Fibroblast of lung (primary cell): ENCODE measurements at places on chromosomes 13 and 19. TPM values are rescaled to one million over a fixed set of nuclear protein-coding genes. Genes with fewer than 3 reads are reported as not detected.

- no peak overlapping the region for H3K4me3 ChIP-seq
- H3K4me1 ChIP-seq: no peaks in the 10 kb centered on the region
- DNase-seq: no peak
- no peaks in the 10 kb centered on the region for H3K27me3 ChIP-seq
Measured at GRCh38 chr19:50837300-50837699, 3.9 kb upstream of the KLK15 start.

DNA sequence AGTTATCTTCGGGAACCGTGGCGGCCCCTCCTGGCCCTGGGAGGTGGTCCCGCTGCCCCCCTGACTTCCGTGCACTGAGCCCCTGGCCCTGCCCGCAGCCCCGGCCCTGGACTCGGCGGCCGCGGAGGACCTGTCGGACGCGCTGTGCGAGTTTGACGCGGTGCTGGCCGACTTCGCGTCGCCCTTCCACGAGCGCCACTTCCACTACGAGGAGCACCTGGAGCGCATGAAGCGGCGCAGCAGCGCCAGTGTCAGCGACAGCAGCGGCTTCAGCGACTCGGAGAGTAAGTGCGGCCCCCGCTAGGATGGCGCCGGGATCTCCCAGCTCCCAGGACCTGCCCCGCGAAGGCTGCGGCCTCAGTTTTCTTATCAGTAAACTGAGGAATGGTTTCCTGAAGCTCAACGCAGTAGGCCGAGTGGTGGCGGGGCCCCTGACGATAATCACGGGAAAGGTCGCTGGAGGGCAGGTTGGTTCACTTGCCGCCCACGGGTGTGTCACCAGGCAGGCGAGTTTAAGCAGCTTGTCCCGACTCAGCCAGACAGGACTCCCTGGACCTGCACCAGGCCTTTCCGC, 924 bp downstream of the RGCC start:
- no peaks in the 10 kb centered on the region for H3K4me1 ChIP-seq
- H3K36me3 ChIP-seq: peaks cover 5% of the 10 kb centered on the region
- peak; percentile 20 for DNase-seq
- H3K4me3 ChIP-seq: peak overlapping the region; percentile 86
- peaks cover 7% of the 10 kb centered on the region for H3K27me3 ChIP-seq

- H3K27me3 ChIP-seq: no peaks in the 10 kb centered on the region
- no peaks in the 10 kb centered on the region for H3K4me1 ChIP-seq
- DNase-seq: no peak
- H3K4me3 ChIP-seq: no peak overlapping the region
- H3K27ac ChIP-seq: no peak overlapping the region
- H3K36me3 ChIP-seq: no peaks in the 10 kb centered on the region
Measured at GRCh38 chr13:78660495-78660857, 1.5 kb upstream of the OBI1 start.

DNA sequence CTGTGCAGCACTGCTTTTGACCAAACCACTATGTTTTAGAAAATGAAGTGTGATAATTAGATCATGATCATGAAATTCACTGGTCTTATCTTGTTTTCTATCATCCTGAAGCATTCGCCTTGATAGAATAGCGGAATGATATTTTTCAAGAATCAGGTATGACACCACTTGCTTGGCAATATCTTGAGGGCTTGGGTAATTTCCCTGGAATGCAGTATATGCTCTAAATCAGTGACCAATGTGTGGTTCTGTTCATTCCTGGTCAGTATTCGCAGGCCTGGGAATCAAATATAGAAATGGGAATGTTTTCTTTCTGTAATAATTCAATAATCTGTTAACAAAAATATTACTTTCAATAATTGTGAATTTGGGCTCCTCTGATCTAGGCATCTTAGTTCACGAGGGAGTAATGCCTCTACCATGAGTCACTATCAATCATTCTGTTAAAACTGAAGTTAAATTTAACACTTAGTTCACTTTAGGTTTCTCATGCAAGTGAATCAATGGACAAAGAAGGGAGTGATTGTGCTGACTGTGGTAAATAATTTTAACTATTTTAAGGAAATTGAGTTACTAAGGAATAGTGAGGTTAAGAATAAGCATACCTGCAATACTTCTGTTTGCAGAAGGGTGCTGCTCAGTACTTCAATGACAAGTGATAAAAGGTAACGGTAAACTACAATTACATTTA, 137.9 kb downstream of the PCDH20 start:
- H3K27ac ChIP-seq: no peak overlapping the region
- no peaks in the 10 kb centered on the region for H3K4me1 ChIP-seq
- H3K27me3 ChIP-seq: no peaks in the 10 kb centered on the region
- no peak overlapping the region for H3K4me3 ChIP-seq

The CCDC70 gene
- total RNA-seq: not detected in 2 replicates

DNA sequence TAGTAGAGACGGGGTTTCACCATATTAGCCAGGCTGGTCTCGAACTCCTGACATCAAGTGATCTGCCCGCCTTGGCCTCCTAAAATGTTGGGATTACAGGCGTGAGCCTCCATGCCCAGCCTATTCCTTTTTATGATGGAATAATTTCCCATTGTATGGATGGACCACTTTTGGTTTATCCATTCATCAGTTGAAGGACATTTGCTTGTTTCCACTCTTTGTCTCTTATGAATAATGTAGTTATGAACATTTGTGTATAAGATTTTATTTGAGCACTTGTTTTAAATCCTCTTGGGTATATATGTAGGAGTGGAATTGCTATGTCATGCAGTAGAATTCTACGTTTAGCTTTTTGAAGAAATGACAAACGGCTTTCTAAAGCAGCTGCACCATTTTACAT, 23.3 kb downstream of the FBXO27 start:
- H3K36me3 ChIP-seq: no peaks in the 10 kb centered on the region
- no peak overlapping the region for H3K4me3 ChIP-seq
- no peaks in the 10 kb centered on the region for H3K4me1 ChIP-seq
- DNase-seq: no peak

The GDF15 gene
- 140 and 210 TPM in 2 replicates for total RNA-seq

- no peaks in the 10 kb centered on the region for H3K27me3 ChIP-seq
- peaks cover 18% of the 10 kb centered on the region for H3K36me3 ChIP-seq
- H3K27ac ChIP-seq: no peak overlapping the region
- H3K4me3 ChIP-seq: no peak overlapping the region
- peak; percentile 46 for DNase-seq
- peaks cover 8% of the 10 kb centered on the region for H3K4me1 ChIP-seq
Measured at GRCh38 chr19:2084993-2085720, 11.0 kb downstream of the MOB3A start.

The TECR gene
- 20.5 and 34.0 TPM in 2 replicates for total RNA-seq

DNA sequence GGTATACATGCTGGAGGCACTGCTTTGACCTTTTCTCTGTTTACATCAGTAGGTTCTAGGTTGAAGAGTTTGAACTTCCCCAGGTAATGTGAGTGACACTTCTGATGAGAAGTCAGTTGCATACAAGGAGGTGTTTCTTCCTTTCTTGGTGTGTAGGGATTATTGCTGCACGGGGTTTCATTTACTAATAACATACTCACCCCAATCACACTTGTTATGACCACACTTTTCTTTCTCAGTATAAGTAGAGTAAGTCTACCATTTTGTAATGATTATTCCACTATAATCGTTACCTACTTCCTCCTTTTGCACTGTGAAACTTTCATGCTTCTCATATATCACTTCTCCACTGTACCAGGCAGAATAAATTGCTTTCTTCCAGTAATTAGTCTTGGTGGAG, 138.0 kb downstream of the TNFSF13B start:
- H3K4me3 ChIP-seq: no peak overlapping the region
- no peak for DNase-seq
- no peaks in the 10 kb centered on the region for H3K36me3 ChIP-seq
- H3K27ac ChIP-seq: no peak overlapping the region
- no peaks in the 10 kb centered on the region for H3K4me1 ChIP-seq
- no peaks in the 10 kb centered on the region for H3K27me3 ChIP-seq

- H3K36me3 ChIP-seq: no peaks in the 10 kb centered on the region
- peak within 1 kb of the TSS; percentile 22 for H3K4me3 ChIP-seq
- H3K27ac ChIP-seq: no peak within 1 kb of the TSS
Measured at GRCh38 chr19:1401138-1401888, at the start of gene GAMT. TSS of gene GAMT (minus strand) at chr19:1401542. CDS start at chr19:1401476, 66 bp downstream.

DNA sequence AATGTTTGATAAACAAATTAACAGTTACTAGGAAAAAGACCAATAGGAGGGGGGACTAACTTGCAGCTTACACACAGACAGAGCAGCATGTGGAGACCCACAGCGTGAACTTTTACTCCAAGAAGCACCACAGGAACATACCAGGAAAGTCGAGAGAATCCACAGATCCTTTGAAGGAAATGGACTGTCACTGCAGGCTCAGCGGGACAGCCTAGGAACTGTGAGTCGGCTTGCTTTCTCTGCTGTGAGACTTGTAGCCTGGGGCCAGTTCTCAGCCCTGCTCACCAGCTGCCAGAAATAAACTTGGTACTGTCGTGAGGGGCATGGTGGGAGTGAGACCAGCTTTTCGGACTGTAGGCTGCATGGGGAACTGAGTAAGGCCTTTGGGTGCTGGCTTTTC, 1211.5 kb downstream of the PCDH17 start:
- no peaks in the 10 kb centered on the region for H3K27me3 ChIP-seq
- no peak for DNase-seq
- no peak overlapping the region for H3K27ac ChIP-seq

The DCT gene
- total RNA-seq: under 0.01 and 0.17 TPM in 2 replicates

The NANOS2 gene
- total RNA-seq: not detected in 2 replicates

GRCh38 chr13:75587679-75588078, 38.1 kb downstream of the UCHL3 start:
- no peaks in the 10 kb centered on the region for H3K27me3 ChIP-seq
- no peak overlapping the region for H3K27ac ChIP-seq
- no peak overlapping the region for H3K4me3 ChIP-seq
- DNase-seq: no peak

- no peak overlapping the region for H3K4me3 ChIP-seq
- no peak for DNase-seq
- H3K4me1 ChIP-seq: no peaks in the 10 kb centered on the region
- no peaks in the 10 kb centered on the region for H3K27me3 ChIP-seq
- H3K36me3 ChIP-seq: no peaks in the 10 kb centered on the region
Measured at GRCh38 chr13:70027551-70027950, 80.1 kb upstream of the ATXN8OS start.

GRCh38 chr19:4445963-4446703, 11.5 kb downstream of the UBXN6 start:
- H3K27ac ChIP-seq: no peak overlapping the region
- H3K27me3 ChIP-seq: no peaks in the 10 kb centered on the region
- no peak for DNase-seq
- H3K4me1 ChIP-seq: peaks cover 2% of the 10 kb centered on the region

- H3K27me3 ChIP-seq: peaks cover 2% of the 10 kb centered on the region
- H3K4me1 ChIP-seq: no peaks in the 10 kb centered on the region
- H3K4me3 ChIP-seq: no peak overlapping the region
- no peak overlapping the region for H3K27ac ChIP-seq
- DNase-seq: no peak
Measured at GRCh38 chr19:3785451-3785937, 687 bp downstream of the MATK start.

DNA sequence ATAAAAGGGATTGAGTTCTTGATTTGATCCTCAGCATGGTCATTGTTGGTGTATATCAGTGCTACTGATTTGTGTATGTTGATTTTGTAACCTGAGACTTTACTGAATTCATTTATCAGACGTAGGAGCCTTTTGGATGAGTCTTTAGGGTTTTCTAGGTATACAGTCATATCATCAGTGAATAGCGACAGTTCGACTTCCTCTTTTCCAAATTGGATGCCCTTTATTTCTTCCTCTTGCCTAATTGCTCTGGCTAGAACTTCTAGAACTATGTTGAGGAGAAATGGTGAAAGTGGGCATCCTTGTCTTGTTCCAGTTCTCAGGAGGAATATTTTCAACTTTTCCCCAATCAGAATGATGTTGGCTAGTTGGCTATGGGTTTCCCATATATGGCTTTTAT, 27.0 kb downstream of the POMP start:
- H3K4me3 ChIP-seq: no peak overlapping the region
- H3K27me3 ChIP-seq: no peaks in the 10 kb centered on the region

The ZNF845 gene
- 9.7 and 9.8 TPM in 2 replicates for total RNA-seq

- no peak for DNase-seq
- H3K4me3 ChIP-seq: peak overlapping the region; percentile 82
- peaks cover 3% of the 10 kb centered on the region for H3K4me1 ChIP-seq
- peak overlapping the region; percentile 41 for H3K27ac ChIP-seq
- no peaks in the 10 kb centered on the region for H3K27me3 ChIP-seq
Measured at GRCh38 chr13:27621116-27621365, 651 bp upstream of the POLR1D start.

The AZU1 gene
- total RNA-seq: 0.17 TPM in 1 of 2 replicates, not detected in the other

DNA sequence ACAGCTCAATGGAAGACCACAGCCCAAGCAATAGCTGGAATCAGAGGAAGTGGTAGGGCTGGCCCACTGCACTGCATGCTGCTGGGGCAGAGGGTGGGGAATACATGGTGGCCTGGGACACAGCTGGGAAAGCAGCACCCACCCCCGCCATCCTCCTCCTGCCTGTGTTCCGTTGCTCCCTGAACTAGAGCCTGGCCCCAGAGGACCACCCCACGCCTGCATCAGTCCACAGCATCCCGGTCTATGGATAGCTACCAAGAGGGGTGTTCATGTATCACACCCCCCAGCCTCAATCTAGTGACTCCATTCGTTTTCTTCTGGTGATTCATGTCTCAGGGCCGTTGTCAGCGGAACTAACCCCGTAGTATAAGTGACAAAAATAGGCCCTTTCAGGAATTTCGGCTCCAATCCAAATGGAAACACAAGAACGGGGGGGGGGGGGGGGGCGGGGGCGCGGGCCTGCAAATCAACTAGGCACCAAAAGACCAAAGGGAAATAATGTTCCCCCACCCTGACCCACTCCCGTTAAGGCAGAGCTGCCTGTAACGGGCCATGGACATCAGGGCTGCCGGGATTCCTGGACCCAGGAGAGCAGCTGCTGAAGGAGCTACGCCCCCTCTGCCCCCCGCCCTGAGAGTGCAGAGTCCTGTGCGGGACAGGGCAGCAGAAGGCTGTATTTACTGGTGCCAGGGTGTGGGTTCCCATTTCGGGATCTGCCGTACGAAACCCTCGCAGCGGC, 18.9 kb upstream of the EPHX3 start:
- no peaks in the 10 kb centered on the region for H3K27me3 ChIP-seq
- peaks cover 33% of the 10 kb centered on the region for H3K36me3 ChIP-seq
- peak; percentile 89 for DNase-seq
- no peak overlapping the region for H3K4me3 ChIP-seq

The PEX11G gene
- 3.8 and 3.9 TPM in 2 replicates for total RNA-seq

The ZNF441 gene
- 11.8 and 21.1 TPM in 2 replicates for total RNA-seq

The KIR3DL2 gene
- not detected in 2 replicates for total RNA-seq

The PTPRH gene
- total RNA-seq: 7.7 and 19.5 TPM in 2 replicates

- no peak overlapping the region for H3K4me3 ChIP-seq
- peaks cover 6% of the 10 kb centered on the region for H3K4me1 ChIP-seq
- DNase-seq: peak; percentile 85
- no peaks in the 10 kb centered on the region for H3K27me3 ChIP-seq
- peaks cover 14% of the 10 kb centered on the region for H3K36me3 ChIP-seq
Measured at GRCh38 chr19:47095476-47096099, 18.0 kb downstream of the ZC3H4 start.

GRCh38 chr19:4781801-4782200, 9.7 kb upstream of the FEM1A start:
- peaks cover 2% of the 10 kb centered on the region for H3K27me3 ChIP-seq
- H3K4me3 ChIP-seq: no peak overlapping the region
- no peaks in the 10 kb centered on the region for H3K36me3 ChIP-seq
- no peak for DNase-seq

GRCh38 chr13:97904059-97904458, 49.4 kb upstream of the IPO5 start:
- no peaks in the 10 kb centered on the region for H3K27me3 ChIP-seq
- H3K4me1 ChIP-seq: no peaks in the 10 kb centered on the region
- no peak for DNase-seq
- no peaks in the 10 kb centered on the region for H3K36me3 ChIP-seq

The ZNF723 gene
- not detected in 2 replicates for total RNA-seq

- H3K27me3 ChIP-seq: no peaks in the 10 kb centered on the region
- no peaks in the 10 kb centered on the region for H3K36me3 ChIP-seq
- no peak overlapping the region for H3K27ac ChIP-seq
- H3K4me1 ChIP-seq: peaks cover 7% of the 10 kb centered on the region
Measured at GRCh38 chr13:52356327-52356726, 49.6 kb downstream of the THSD1 start.

The WASF3 gene
- total RNA-seq: 16.2 and 18.2 TPM in 2 replicates

The RXFP2 gene
- not detected in 2 replicates for total RNA-seq
